Gastrocnemius medialis (tissue), 4 donors: ENCODE measurements at places on chromosomes 5 and 9. TPM values are rescaled to one million over a fixed set of nuclear protein-coding genes. Genes with fewer than 3 reads are reported as not detected.

CCL19 gene
- total RNA-seq: not detected

- DNase-seq: no peak
Measured at GRCh38 chr5:169273881-169274280, 27.1 kb downstream of the SLIT3 start.

DNA sequence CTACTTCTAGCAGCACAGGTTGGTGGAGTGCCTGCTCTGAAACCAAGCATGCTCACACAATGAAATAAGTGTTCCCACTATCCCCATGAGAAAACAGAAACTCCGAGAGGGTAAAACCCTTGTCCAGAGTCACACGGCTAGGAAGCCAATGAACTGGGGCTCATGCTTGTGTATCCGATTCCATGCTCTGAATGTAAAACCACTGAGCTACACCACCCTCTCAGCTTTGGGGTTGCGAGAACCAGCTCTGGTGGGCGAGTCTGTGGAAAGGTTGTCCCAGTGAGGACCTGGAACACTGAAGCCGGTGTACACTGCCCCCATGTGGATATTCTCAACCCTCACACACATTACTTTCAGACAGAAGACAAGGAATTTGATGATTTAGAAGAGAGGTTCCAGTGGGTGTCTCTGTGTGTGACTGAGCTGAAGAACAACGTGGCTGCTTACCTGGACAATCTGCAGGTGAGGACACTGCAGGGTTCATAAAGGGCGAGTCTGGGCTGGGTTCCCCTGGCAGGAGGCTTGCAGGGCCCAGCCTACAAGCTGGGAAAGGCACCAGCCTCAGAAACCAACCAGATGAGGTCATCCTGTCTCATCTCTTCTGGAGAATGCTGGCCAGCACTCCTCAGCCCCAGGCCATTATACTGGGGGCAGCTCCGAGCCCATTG lies 37.4 kb downstream of the ARHGEF37 start:
- DNase-seq: no peak

DNA sequence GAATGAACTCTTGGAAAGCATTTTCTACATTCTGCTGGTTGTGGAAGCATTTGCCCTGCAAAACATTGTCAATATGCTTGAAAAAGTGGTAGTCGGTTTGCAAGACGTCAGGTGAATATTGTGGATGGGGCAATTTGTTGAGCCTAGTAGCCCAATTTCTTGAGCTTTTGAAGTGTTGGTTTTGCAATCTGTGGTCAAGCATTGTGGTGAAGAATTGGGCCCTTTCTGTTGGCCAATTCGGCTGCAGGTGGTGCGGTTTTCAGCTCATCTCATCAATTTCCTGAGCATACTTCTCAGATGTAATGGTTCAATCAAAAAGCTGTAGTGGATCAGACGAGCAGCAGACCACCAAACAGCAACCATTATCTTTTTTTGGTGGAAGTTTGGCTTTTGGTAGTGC lies 426.8 kb upstream of the CDH9 start:
- no peak for DNase-seq

- DNase-seq: peak; percentile 86
Measured at GRCh38 chr9:93098236-93098946, 2.4 kb downstream of the CARD19 start.
